ENCODE measurements at places on chromosomes 13 and 19.

DNA sequence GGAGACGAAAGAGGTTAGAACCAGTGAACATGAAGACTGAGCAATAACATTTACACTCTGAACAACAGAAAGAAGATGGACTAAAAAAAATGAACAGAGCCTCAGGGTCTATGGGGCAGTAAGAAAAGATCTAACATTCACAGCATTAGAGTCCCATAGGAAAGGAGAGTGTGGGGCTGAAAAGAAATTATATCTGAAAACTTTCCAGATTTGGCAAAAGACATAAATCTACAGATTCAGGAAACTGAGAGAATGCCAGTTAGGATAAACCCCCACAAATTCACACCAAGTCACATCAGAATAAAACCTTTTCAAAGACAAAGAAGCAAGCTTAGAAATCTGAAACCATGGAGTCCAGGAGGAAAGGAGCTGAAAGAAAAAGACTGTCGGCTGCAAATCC, 20.3 kb upstream of the TUBGCP3 start:
- no peak for DNase-seq

DNA sequence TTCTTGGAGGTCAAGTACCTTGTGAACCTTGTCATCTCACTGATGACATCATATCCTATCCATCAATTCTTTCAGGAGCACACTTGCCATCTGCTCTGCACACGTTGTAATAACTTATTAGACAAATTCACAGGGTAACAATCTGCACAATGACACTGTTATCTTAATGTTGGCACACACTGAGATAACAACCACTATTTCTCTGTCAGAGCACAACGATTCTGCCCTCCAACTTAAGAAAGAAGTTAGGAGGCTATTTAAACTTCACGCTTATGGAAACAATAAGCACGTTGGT, 351.3 kb downstream of the DACH1 start:
- DNase-seq, result peak; percentile 34

DNA sequence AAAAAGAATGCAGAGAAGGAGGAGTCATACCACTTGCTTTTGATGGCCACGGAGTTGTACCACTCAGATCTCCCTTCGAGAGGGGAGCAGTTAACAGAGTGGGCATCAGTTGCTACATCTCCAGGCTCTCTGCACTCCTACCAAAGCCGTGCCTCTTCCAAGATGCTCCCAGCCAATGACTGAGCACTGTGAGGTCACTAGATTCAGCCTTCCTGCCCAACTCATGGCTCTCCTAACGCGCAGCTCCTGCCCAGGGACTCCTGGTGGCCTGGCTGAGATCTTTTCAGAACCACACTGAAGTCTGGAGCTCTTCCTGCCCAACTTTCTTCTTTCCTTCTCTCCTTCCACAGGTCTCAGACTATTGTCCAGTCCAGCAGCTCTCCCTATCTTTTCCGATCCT, 66.7 kb downstream of the LHFPL6 start:
- no peak for DNase-seq

DNA sequence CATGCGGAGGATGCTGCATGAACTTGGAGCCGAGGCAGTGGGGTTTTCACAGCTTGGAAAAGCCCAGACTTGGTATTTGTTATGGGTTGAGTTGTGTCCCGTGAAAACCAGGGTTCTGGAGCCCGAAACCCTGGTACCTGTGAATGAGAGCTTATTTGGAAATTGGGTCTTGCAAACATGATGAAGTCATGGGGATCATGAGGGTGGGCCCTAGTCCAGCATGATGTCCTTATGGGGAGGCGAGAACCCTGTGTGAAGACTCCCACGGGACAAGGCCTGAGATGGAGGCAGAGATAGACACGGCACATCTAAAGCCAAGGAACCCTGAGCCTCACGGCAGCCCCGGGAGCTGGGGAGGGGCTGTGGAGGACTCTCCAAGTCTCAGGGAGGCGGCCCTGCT, 82.3 kb downstream of the ANKRD10 start:
- DNase-seq, result no peak

DNA sequence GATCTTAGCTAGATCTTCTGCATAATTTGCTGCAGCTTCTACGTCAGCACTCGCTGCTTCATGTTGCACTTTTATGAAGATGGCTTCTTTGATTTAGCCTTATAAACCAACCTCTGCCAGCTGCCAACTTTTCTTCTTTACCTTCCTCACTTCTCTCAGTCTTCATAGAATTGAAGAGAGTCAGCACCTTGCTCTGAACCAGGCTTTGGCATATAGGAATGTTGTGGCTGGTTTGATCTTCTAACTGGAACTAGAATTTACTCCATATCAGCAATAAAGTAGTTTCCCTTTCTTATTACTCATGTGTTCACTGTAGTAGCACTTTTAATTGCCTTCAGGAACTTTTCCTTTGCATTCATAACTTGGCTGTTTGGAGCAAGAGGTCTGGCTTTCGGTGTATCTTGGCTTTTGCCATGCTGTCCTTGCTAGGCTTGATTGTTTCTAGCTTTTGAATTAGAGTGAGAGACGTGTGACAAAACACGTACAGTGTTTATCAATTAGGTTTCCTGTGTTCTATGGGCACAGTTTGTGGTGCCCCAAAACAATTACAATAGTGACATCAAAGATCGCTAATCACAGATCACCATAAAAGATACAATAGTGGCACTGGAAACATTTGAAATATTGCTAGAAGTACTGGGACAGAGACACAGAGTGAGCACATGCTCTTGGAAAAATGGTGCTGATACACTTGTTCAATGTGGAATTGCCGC, 50.7 kb downstream of the NDFIP2 start:
- no peak for DNase-seq

DNA sequence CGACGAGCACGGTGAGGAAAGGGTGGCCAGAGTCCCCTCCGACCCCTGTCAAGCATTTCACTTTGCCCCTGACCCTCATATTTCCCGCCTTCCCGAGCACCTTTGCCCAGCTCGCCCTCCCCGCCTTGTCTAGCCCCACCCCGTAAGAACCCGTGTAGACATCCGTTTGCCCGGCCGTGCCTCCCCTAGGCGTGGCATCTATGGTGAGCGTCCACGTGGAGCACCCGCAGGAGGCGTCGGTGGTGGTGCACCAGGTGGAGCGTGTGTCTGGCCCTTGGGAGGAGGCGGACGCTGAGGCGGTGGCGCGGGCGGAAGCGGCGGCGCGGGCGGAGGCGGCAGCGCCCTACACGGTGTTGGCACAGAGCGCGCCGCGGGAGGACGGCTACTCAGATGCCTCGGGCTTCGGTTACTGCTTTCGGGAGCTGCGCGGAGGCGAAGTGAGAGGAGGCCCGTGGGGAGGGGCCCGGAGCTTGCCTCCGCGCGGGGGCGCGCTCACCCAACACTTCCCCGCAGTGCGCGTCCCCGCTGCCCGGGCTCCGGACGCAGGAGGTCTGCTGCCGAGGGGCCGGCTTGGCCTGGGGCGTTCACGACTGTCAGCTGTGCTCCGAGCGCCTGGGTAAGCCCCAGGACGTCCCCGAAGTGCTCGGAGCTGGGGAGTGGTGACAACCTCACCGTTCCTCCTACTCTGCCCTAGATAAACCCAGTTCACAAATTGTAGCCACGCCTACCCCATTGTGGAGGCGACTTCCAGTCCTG, 4.2 kb downstream of the LTBP4 start:
- no peak for DNase-seq

- no peak for DNase-seq
These were observed 31.4 kb upstream of the TPTE2 start for GRCh38 chr13:19592657-19593180.

GRCh38 chr19:38837656-38838121, 6.1 kb upstream of the ECH1 start:
- no peak for DNase-seq

- no peak for DNase-seq
These were observed 2.6 kb downstream of the MED26 start for GRCh38 chr19:16625163-16625958.

DNA sequence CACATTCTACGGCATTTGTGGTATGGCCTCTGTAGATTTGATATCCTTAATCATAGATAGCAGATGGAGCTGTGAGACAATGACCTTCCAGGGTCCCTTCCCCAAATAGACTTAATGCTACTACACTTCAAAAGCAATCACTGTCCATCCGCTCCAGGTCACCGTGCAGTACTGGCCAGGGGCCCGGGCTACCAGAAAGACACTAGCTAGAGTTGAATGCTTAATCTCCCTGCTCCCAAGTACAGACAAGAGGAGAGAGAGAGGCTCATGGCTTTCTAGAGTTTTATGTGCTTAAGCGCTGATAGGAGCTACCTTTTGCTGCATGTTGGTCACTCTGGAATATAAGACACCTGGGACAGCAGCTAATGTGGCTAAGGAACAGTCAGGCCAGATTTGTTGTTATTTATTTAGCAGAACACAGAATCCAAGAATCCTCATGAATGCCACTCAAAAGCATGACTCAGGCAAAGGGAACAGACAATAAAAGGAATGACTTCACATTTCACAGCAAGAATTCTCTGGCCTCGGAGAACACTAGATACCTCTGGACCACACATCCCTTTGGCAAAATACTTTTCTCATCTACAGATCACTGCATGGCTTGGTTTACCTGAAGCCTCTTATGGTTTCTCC, 165.0 kb downstream of the LACC1 start:
- no peak for DNase-seq

DNA sequence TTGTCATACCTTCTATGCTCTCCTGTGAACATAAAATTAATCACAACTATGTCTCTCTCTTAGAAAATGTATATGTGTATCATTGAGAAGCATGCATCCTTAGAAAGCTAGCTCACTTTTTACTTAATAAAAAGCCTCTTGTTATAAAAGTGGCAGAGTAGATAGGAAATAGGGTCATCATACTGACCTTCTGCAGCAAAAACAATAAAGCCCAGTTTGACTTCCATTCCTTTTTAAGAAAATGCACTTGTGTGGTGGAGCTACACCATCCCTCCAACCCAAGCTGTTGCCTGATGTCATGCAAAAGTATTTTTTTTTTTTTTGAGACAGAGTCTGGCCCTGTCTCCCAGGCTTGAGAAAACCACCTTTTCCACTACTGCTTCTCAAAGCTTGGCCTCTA, 393.3 kb downstream of the LIG4 start:
- DNase-seq, result no peak

GRCh38 chr19:34838753-34839431, 65.9 kb upstream of the ZNF599 start:
- DNase-seq, result no peak

DNA sequence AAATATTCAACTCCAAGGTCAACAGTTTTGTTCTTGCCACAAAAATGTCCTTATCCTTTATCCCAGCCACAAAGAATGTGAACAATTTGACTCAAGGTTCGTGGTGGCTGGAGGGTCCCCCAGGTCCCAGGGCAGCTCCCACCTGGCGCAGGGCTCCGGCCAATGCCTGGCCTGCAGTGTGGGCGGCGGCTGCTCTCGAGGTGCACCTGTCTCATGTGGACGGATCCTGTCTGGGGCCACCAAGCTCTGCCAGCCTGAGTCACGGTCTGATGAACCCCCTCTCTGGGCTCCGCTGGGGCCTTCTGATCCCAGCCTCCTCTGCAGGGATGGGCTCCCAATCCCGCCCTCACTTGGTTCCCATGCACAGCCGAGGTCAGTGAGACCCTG, 49.4 kb downstream of the GAS6 start:
- no peak for DNase-seq

DNA sequence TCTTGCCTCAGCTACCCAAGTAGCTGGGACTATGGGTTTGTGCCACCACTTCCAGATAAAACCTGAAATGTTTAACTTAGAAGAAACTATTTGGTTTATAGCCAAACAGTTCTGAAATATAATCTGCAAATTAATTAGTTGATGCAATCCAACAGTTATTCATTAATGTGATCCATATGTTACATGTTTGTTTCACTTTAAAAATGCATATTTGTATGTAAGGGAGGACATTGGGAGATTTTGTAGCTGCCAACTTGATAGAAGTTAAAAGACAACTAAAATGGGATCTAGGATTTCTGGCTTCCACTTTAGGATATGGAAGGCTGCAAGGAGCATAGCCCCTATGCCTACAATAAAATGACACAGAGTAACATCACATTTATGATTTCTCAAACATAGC, 532.5 kb upstream of the SLC10A2 start:
- DNase-seq, result no peak

Measured in NCI-H1417 treated with DMSO at 0.1 percent for 48 hours (cell line).